Activated T-cell treated with anti-CD3 and anti-CD28 coated beads for 48 hours (primary cell): ENCODE measurements at places on chromosomes 4 and X.

DNA sequence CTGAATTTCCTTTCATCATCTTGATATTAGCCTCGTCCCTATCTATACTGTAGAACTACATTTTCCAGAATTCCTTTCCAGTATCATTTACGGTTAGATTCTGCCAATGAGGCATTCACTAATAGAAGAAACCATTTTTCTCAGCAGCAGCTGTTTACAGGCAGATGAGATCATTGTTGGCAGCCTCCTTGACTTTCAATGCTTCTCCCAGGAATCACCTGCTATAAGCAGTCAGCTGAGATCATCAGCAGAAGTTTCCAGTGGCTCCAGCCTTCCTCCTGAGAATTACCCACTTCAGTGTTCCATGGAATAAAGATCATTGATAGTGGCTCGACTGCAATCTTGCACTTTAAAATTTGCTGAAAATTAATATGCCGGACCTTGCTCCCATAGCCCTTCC is 157.3 kb upstream of the TET2 start:
- no peak for DNase-seq

GRCh38 chr4:163332526-163333406 is at the start of gene NPY1R:
Gene NPY1R, minus strand, starts transcription at chr4:163332596. Its CDS starts 6,042 bp downstream, at chr4:163326554.
- DNase-seq, result peak; percentile 15

GRCh38 chr4:117971403-117971802 is 62.9 kb upstream of the NDST3 start:
- DNase-seq, result no peak

- DNase-seq, result no peak
These were observed 8.7 kb upstream of the ANAPC4 start for GRCh38 chr4:25368315-25368714.

DNA sequence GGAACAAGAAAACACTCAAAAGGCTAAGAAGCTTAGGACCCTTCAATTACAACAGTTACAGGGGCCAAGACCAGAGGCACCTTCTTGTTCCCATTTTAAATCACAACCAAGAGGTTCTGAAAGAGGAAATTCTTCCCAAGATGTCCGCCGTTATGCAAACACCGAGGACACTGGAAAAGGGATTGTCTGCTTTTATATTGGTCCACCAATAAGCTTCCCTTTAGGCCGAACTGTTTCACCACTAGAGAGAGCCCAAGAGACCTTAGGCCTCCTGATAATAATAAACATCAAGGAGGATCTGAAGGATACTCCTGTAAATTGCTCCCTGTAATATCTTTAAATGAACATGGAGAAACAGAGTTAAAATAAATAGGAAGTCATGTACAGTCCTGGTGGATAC is 92.6 kb upstream of the NLRP2B start:
- DNase-seq, result no peak

GRCh38 chr4:88002786-88003185 is 4.6 kb upstream of the PKD2 start:
- DNase-seq, result no peak

DNA sequence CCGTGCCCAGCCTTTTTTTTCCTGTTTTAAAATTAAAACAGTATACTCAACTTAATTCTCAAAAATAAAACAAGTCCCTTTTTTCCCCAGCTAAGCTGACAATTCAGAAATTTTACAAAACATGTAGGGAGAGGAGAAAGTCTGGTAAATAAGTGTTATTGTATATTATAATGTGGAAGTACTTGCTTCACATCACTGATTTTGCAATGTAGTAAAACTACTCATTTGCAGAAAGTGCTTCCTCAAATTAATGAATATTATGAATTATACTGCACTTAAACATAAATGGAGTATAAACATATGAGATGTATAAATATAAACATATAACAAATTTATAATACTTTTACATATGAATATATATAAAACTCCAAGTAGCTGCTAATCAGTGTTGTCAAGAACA is 11.6 kb upstream of the H2AZ1 start:
- no peak for DNase-seq

GRCh38 chrX:100654261-100654660 is 10.3 kb downstream of the SRPX2 start:
- DNase-seq, result no peak
